AG20443 (cell line): ENCODE measurements at places on chromosomes 11 and 22.

DNA sequence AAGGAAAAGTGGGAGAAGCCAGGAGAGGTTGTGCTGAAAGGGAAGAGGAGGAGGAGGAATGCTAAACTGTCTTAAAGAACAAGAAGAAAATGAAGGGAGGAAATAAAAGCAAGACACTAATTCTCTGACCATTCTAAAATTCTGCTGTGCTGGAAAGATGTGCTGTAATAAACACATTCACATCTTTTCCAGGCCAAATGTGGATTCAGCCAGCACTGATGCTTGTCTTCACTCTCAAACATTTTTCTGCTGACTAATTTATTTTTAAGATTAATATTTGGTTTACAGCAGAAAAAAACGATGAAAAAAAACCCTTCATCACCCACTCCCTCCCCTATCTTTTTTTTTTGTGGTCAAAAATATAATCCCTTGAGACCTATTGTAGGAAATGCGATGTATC is 223.6 kb downstream of the SWAP70 start:
- no peak for DNase-seq

DNA sequence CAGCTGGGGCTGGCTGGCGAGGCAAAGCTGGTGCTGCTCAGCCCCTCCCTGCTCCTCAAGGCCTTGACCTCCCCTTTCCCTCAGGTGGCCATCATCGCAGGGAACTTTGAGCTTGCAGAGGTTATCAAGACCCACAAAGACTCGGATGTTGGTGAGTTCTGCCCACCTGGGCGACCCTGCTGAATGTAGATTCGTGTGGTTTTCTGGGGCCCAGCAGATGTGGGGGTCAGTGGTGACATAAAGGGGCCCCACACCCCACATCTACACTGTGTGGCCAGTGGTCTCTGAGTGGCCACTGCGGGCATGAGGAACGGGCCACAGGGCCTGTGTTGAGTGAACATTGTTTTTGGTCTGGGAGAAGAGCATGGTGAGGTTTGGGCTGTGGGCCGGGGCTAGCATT is 11.9 kb downstream of the SHANK3 start:
- DNase-seq, result no peak

DNA sequence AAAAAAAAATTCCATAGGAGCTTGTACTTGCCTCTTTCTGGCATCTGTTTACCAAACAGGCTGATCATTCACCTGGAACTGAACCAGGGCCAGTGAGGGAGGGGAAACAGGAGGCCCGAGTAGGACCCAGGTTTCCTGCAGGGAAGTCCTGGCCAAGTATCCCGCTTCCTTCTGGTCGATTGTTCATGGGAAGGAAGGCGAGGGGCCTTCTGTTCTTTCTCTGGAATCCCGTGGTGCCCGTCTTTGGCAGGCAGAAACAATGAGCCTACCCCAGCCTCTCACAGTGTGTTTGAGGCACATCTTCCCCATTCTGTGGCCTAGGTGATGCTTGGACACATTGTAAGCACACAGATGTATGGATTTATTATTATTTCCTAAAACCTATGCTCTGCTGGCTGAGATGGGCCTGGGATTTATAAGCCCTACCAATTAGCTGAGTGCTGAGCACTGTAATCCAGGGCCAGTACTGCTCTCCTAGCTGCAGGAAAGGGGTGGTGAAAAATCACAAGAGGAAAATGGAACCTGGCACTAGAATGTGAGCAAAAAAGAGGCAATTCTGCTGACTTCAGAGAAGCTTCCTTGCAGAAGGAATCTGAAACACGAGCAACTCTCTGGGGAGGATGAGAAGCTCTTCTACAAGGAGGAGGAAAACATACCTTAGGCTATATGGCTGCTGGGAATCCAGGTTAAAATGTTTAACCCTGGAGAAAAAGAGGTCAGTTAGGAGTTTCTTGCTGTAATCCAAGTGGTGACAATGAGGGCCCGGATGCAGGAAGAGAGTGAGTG is 53.5 kb downstream of the PRR5L start:
- DNase-seq, result no peak

- DNase-seq, result no peak
Observed at GRCh38 chr11:119436711-119437110, 13.7 kb upstream of the THY1 start.

DNA sequence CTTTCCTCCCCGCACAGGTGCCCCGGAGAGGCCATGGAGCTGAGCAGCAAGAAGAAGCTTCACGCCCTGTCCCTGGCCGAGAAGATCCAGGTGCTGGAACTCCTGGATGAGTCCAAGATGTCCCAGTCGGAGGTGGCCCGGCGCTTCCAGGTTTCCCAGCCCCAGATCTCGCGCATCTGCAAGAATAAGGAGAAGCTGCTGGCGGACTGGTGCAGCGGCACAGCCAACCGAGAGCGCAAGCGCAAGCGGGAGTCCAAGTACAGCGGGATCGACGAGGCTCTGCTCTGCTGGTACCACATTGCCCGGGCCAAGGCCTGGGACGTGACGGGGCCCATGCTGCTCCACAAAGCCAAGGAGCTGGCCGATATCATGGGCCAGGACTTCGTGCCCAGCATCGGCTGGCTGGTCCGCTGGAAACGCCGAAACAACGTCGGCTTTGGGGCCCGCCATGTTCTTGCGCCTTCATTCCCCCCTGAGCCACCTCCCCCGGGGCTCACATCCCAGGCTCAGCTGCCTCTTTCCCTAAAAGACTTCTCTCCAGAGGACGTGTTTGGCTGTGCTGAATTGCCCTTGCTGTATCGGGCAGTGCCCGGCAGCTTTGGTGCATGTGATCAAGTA is 1.3 kb downstream of the TIGD3 start:
- peak; percentile 82 for DNase-seq

- DNase-seq, result no peak
Observed at GRCh38 chr11:11382858-11383532, 29.9 kb upstream of the CSNK2A3 start.

- DNase-seq, result no peak
Observed at GRCh38 chr22:37514526-37515051, 4.6 kb downstream of the CARD10 start.

DNA sequence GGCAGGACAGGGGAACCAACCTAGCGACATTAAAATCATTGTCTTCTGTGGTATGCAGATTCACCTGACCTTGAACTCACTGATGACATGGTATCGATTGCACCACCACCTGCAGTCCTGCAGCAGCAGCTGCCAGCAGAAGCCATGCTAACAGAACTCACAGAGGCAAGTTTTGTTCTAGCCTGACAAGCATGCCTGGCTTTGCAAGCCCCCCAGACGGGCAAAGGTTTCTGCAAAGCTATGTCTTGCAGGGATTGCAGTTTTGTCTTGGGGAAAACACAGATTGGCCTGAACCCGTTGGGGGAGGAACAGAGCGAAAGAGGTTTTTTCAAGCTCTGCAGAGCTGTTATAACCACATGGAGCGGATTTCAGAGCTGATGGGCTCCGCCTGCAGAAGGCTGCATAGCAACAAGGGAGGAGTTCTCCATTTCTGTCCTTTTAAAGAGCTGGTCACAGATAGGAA is 221.0 kb downstream of the HIPK3 start:
- peak; percentile 27 for DNase-seq

- DNase-seq, result no peak
Observed at GRCh38 chr11:36574486-36574885, 6.7 kb downstream of the RAG1 start.

- no peak for DNase-seq
Observed at GRCh38 chr11:61278001-61278470, 17.1 kb downstream of the VWCE start.

DNA sequence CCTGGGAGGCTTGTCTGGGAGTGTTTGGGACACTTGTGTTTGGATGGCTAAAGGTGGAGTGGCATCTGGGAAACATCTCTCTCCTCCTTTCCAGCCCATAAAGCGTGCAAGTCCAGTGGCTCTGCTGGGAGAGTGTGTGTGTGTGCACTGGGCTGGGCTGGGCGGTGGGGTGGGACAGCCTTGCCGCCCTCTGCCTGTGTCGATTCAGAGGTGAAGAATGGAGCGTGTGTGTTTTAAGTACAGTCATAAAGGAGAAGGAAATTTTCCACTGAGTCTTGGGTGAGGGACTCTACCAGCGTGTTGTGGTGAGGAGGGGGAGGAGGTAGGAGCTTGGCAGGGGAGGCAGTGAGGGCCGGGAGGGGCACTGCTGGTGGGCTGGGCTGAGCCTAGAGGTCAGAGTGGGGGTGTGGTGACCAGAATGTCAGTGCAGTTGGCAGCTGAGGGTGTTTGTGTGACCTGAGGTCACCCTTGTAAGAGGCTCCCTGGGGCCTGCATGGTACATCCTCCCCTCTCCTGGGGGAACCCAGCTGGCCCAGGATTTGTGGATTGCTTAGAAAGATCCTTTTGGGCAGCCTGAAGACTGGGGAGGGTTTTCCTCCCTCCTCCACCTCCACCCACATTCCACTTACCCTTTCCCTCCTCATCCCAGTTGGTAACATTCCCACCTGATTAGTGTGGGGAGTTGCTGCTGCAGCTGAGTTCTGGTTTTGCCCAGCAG is 1.7 kb downstream of the TIMP3 start:
- DNase-seq, result peak; percentile 63

- DNase-seq, result peak; percentile 69
Observed at GRCh38 chr11:12235947-12236743, 125.8 kb downstream of the MICAL2 start.

DNA sequence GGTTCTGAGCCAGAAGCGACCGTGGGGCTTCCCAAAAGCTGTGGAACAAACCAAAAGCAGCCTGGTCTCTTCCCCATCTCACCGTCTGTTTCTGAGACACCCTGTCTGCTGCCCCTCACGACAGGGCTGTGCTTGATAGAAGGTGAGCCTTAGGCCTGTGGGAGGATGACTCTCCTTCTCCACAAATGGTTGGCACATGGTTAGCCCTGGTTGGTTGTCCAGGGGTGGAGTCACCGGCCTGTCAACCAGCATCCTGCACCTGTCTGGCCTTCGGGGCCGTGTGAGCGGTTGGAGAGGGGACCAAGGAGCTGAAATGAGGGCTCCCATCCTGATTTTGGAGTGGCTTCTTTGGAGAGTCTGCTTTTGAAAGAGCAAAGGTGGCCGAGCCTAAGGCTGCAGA is 135.3 kb downstream of the PKNOX2 start:
- no peak for DNase-seq

DNA sequence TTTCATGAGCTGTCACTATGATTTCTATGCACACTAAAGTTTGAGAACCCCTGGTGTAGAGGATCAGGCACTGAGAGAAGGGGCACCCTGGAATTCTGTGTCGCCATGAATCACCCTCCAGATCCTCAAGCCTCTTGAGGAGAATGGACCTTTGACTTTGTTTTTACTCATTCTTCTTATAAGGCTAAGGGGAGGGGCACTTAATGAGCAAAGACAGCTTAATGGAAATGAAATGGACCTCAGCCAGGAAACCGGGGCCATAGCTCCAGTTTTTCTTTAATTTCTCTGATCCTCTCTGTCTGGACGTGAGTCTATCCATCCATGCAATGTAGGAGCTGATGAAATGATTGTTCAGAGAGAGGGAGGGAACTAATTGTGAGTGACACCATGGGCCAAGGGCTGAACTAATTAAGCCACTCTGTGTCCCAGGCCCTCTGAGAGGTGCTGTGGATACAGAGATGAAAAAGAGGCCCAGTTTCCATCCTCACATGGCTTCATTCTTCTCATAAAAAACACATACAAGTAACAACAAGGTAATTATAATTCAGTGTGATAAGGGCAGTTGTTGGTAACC is 32.8 kb downstream of the OR2AT4 start:
- DNase-seq, result no peak

DNA sequence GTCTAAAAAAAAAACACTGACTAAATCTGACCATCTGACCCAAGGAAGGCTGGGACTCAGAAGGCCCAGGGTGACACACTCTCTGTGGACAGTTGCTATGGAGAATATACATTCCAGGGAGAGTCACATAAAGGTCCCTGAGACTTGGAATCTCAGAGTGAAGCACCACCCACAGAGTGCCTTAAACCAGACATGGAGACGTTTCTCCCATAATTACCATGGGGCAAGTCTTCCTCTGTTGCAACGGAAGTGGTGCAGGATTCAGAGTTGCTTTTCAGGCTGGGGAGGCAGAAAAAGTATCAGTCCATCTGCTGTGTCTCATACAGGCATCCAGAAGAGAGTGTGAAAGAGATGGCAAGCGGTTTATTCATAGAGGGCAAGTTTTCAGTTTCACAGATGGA is 58.7 kb upstream of the SLN start:
- peak; percentile 51 for DNase-seq

GRCh38 chr11:121634889-121635288 is 182.1 kb upstream of the SORL1-AS1 start:
- peak; percentile 77 for DNase-seq

DNA sequence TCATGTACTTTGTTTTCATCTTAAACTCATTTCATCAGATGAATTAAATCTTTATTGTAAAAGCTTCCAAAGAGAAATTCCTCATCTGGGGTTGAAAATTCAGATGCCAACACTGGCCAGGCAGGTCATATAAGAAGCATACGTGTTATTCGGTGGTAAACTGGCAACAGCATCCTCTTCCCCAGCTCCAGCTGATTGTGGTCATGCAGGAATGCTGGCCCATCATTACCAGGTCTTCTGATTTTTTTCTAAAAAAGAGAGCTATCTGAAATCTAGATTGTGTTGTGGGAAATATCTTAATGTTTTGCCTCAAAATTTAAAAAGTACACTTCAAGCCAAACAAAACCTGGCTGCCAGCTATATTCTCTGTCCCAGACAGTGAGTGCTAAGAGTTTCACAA is 53.6 kb downstream of the ARFGAP2 start:
- DNase-seq, result no peak

- DNase-seq, result no peak
Observed at GRCh38 chr11:108754901-108755625, 90.2 kb downstream of the DDX10 start.

DNA sequence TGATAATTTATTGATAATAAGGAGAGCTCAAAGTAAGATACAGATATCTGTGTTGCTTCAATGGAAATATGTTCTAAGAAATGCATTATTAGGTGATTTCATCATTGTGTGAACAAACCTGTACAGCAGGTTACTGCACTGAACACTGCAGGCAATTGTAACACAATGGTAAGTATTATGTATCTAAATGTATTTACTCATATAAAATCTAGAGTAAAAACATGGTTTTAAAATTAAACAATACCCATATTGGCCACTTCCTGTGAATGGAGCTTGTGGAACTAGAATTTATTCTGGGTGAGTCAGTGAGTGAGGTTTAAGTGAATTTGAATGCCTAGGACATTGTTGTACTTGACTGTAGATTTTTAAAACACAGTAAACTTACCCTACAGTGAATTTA is 722.9 kb upstream of the RAG2 start:
- DNase-seq, result no peak

DNA sequence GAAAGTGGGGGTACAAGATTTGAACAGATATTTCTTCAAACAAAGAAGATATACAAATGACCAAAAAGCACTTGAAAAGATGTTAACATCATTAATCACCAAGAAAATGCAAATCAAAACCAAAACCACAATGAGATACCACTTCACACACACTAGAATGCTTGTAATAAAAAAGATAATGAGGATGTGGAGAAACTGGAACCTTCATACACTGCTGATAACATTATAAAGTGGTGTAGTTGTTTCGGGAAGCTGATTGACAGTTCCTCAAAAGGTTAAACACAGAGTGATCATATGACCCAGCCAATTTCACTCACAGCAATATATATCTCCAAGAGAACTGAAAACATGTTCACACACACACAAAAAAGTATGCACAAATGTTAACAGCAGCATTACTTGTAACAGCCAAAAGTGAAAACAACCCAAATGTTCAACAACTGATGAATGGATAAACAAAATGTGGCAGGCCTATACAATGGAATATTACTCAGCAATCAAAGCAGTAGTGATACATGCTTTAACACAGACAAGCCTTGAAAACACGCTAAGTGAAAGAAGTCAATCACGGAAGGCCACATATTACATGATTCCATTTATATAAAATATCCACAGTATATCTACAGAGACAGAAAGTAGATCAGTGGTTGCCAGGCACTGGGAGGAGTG is 15.1 kb downstream of the PITPNB start:
- no peak for DNase-seq
